Endothelial cell (in vitro differentiated cells): ENCODE measurements at places on chromosomes 16 and 17.

- DNase-seq, result no peak
Observed at GRCh38 chr17:71067669-71068407, 898.5 kb downstream of the KCNJ2 start.

GRCh38 chr16:29876594-29877249 lies 13.7 kb upstream of the CDIPT start:
- DNase-seq, result no peak

GRCh38 chr17:81821603-81822311 lies 11.3 kb downstream of the MCRIP1 start:
- peak; percentile 77 for DNase-seq

DNA sequence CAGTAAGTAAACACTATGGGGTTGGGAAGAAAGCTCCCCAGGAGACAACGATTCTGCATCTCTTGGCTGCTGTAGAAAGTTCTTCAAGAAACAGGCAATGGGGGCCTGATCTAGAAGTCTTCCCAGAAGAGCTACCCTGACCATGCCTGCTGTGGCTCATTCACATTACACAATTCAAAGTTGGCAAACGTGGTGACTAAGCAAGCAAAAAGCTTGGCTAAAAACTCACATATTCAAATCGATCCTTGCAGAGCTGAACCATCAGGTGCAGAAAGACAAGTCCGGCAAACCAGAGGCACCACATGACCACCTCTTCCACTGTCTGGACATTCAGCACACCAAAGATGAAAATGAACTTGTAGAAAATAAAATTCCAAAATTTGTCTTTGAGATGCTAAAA lies 16.1 kb downstream of the AMFR start:
- no peak for DNase-seq

GRCh38 chr17:16448490-16448889 lies 33.1 kb downstream of the TRPV2 start:
- no peak for DNase-seq

- no peak for DNase-seq
Observed at GRCh38 chr17:42039794-42040763, 10.3 kb downstream of the C17orf113 start.

GRCh38 chr16:29116980-29117379 lies 132.1 kb downstream of the LAT start:
- DNase-seq, result no peak

GRCh38 chr17:30905742-30906100 lies 317 bp downstream of the TEFM start:
- peak; percentile 24 for DNase-seq

DNA sequence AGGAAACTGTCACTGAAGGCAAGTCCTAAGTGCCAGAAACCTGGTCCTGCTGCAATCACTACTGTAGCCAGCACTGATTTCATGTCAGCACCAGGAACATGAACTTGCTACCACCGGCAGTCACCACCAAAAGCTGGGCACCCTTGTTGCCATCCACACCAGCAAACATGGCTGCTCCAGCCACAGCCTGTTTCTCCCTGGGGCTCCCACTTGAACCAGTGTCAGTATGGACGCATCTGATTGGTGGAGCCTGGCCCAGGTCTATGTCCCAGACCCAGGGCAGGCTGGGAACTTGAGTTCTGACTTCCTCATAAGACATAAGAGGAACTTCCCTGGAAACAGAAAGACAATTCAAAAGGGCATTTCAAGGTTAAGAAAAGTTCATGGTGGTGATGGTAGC lies 56.5 kb downstream of the COPRS start:
- DNase-seq, result no peak

DNA sequence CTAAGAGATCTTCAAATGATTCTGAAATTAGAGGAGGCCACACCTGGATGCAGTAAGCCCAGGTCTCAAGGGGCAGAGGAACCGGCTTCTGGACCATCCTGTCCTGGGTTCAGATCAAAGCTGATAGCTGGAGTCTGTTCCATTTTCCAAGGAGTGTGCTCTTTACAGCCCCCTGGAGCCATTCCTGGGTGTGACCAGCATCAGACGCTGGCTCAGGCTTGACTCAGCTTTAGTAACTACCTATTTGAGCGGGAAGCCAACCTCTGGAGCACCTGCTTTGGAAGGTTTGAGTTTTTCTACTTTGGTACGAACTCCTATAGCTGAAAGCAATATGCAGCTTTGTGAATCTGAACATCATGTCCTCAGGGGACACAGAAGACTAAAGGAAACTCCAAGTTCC lies 12.9 kb upstream of the BBS2 start:
- no peak for DNase-seq

GRCh38 chr17:8175795-8176196 lies 384 bp downstream of the TMEM107 start:
- DNase-seq, result no peak

GRCh38 chr17:82821554-82821953 lies 18.3 kb downstream of the ZNF750 start:
- DNase-seq, result no peak

- DNase-seq, result no peak
Observed at GRCh38 chr17:63928172-63928666, 3.9 kb downstream of the CD79B start.

GRCh38 chr17:49814781-49815529 lies 26.5 kb downstream of the KAT7 start:
- no peak for DNase-seq

GRCh38 chr16:30677931-30678585 lies 19.8 kb downstream of the FBRS start:
- DNase-seq, result no peak

DNA sequence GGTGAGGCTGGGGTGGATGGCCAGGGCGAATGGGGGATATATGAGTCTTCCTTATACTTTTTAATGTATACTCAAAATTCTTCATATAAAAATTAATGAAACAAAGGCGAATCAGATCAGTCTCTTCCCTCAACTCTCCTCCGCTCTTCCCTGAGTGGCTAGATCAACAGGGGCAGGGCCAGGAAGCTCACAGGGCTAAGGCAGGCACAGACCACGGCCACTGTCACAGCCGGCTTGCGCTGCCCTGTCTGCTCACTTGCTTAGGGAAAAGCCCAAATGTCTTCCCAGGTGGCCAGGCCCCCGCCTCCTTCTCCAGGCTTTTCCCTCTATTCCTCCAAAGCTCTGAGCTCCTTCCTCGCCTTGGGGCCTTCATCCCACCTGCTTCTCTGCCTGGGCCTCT lies 6.0 kb downstream of the GRIN2C start:
- no peak for DNase-seq

DNA sequence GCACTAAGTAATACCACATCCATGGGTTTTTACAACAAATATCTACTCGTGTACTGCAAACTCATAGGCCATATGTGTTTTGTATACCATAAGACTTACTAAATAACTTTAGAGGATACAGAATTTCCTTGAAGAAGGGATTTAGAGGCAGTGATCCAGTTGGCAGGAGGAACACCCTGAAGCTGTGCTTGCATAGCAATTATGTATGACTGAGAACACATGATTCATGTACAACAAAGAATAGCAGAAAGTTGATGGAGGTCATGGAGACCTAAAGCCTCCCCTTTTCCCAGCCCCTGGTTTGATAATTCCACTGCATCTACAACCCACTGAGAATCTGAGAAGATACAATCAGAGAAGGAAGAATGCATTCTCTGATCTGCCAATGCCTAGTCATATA lies 83.8 kb upstream of the PMFBP1 start:
- no peak for DNase-seq

DNA sequence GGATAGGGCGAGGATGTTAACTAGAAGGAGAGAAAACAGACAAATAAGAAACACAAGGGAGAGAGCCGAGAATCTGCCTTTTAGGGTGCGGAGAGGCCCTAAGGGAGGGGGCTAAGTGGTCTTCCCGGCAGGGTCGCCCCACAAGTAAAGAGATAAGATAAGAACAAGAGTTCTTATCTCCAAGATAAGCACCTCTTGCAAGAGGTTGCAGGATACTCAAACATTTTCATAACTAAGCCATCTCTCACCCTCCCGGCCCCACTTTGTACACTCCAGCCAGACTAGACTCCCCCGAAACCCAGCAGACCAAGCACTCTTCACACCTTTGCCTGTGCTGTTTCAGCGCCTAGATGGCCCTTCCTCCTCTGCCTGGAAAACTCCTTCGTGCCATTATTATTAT lies 14.3 kb downstream of the ZNF319 start:
- no peak for DNase-seq

- DNase-seq, result no peak
Observed at GRCh38 chr16:5026664-5027063, 7.1 kb downstream of the NAGPA start.
